ENCODE measurements at places on chromosomes 2 and 18. TPM values are rescaled to one million over a fixed set of nuclear protein-coding genes. Genes with fewer than 3 reads are reported as not detected.
A peak's percentile ranks its signal among the peaks of the same experiment; 100 is the strongest.

EMILIN1 gene
- 13.8 TPM for total RNA-seq

FSHR gene
- not detected for total RNA-seq

ANKRD36B gene
- total RNA-seq, result 112 TPM

LTBP1 gene
- 11.2 TPM for total RNA-seq

POMC gene
- total RNA-seq, result 9.0 TPM

CCDC178 gene
- not detected for total RNA-seq

TSHZ1 gene
- total RNA-seq, result 24.5 TPM

SERPINB3 gene
- total RNA-seq, result 30.1 TPM

RGPD5 gene
- total RNA-seq, result 33.3 TPM

SAG gene
- not detected for total RNA-seq

CRYGD gene
- total RNA-seq, result not detected

LYG2 gene
- not detected for total RNA-seq

TMEM18 gene
- 20.4 TPM for total RNA-seq

GRCh38 chr2:215900203-215900611, 113.1 kb downstream of the MREG start:
- H3K27me3 ChIP-seq, result no peaks in the 10 kb centered on the region
- H3K4me1 ChIP-seq, result peaks cover 12% of the 10 kb centered on the region
- DNase-seq, result peak; percentile 69
- no peak overlapping the region for H3K4me3 ChIP-seq
- no peaks in the 10 kb centered on the region for H3K36me3 ChIP-seq

- H3K4me3 ChIP-seq, result peak within 1 kb of the TSS; percentile 89
- no peaks in the 10 kb centered on the region for H3K27me3 ChIP-seq
- DNase-seq, result peak; percentile 94
- H3K27ac ChIP-seq, result peak within 1 kb of the TSS; percentile 95
Measured at GRCh38 chr2:61888267-61889055, at the start of gene CCT4. Gene CCT4, minus strand, starts transcription at chr2:61888656. Its CDS starts 149 bp downstream, at chr2:61888507.

- DNase-seq, result no peak
- H3K27ac ChIP-seq, result no peak overlapping the region
- no peak overlapping the region for H3K4me3 ChIP-seq
- peaks cover 21% of the 10 kb centered on the region for H3K36me3 ChIP-seq
Measured at GRCh38 chr2:71082402-71083252, 14.2 kb downstream of the NAGK start.

- H3K4me1 ChIP-seq, result peaks cover 59% of the 10 kb centered on the region
- no peaks in the 10 kb centered on the region for H3K27me3 ChIP-seq
- no peak overlapping the region for H3K4me3 ChIP-seq
- H3K36me3 ChIP-seq, result no peaks in the 10 kb centered on the region
- no peak for DNase-seq
- H3K27ac ChIP-seq, result peak overlapping the region; percentile 90
Measured at GRCh38 chr2:109692013-109692743, 78.0 kb downstream of the SOWAHC start.

DNA sequence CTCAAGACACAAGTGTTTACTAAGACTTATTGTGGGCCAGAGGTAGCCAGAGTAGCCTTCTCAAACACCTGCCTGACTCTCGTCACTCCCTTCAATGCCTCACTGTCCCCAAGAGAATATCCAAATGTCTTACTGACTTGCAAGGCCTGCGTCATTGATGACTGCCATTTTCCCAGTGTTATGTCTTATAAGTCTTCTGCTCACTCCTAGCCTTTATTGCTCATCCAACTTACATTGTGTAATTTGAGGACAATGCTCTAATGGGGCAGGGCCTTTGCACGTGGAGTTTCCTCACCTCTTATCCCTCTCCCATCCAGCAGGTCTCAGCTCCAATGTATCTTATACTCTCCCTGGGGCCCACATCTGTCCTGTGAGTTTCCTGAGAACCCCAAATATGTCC, 10.1 kb upstream of the CD226 start:
- no peak for DNase-seq
- no peaks in the 10 kb centered on the region for H3K36me3 ChIP-seq
- H3K4me1 ChIP-seq, result no peaks in the 10 kb centered on the region
- H3K4me3 ChIP-seq, result no peak overlapping the region
- no peak overlapping the region for H3K27ac ChIP-seq

DNA sequence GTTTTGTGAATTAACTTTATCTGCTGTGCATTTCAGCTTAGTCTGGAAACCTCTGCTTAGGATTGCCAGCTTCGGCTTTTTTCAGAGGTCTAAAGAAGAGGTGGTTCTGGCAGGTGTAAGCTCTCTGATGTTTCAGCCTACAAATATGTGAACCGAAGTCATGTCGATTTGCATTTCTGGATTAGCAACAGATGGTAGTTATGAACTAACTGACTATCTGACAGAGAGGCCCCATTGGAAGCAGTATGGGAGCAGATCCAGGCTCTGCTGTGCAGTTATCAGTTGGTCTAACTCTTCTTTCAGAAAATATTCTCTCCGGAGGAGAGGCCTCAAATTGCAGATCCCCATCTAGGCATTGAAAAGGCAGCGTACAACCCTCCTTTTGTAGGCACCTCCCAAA, 32.7 kb upstream of the SPRED2 start:
- no peak overlapping the region for H3K27ac ChIP-seq
- H3K4me1 ChIP-seq, result peaks cover 10% of the 10 kb centered on the region
- H3K4me3 ChIP-seq, result no peak overlapping the region
- H3K36me3 ChIP-seq, result no peaks in the 10 kb centered on the region
- no peaks in the 10 kb centered on the region for H3K27me3 ChIP-seq

DNA sequence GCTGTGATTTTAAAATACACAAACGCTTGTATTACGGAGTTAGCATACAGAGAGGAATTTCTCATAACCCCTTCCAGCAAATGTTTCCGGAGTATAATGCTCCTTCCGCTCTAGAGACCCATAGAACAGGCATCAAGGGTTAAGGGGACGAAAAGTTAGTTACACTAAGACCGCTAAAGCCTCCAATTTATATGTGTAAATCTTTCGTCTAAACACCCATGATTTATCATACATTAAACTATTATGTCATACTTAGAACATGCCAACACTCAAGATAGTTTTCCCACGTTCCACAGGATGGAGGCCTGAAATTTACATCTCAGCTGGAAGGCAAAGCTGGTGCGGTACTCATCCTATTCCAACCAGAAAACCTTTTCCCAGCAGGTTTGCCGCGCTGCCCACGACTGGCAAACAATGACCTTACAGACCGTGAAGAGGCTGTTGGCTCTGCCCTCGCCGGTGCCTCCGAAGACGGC, 650 bp downstream of the ORMDL1 start:
- H3K27ac ChIP-seq, result peak overlapping the region; percentile 95
- peak overlapping the region; percentile 73 for H3K4me3 ChIP-seq
- no peaks in the 10 kb centered on the region for H3K27me3 ChIP-seq
- peaks cover 26% of the 10 kb centered on the region for H3K36me3 ChIP-seq
- H3K4me1 ChIP-seq, result peaks cover 37% of the 10 kb centered on the region
- DNase-seq, result no peak

DNA sequence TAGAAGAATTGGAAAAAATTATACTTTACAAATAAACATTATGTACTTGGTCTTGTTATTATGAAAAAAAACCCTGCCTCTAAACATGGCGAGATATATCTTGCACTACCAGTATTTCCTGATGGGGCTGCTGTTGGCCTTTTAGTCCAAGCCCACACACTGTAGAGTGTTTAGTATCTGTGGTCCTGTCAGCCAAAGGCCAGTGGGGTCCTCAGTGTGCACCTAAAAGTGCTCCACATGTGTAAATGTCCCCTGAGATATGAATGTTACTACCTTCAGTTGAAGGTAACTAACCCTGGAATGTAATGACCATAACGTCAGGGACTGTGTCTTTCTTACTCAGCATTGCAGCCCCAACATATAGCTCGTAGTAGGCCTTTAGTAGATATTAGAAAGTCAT, 71.1 kb upstream of the HK2 start:
- H3K27me3 ChIP-seq, result no peaks in the 10 kb centered on the region
- DNase-seq, result no peak
- no peak overlapping the region for H3K27ac ChIP-seq
- no peaks in the 10 kb centered on the region for H3K36me3 ChIP-seq
- H3K4me3 ChIP-seq, result no peak overlapping the region

DNA sequence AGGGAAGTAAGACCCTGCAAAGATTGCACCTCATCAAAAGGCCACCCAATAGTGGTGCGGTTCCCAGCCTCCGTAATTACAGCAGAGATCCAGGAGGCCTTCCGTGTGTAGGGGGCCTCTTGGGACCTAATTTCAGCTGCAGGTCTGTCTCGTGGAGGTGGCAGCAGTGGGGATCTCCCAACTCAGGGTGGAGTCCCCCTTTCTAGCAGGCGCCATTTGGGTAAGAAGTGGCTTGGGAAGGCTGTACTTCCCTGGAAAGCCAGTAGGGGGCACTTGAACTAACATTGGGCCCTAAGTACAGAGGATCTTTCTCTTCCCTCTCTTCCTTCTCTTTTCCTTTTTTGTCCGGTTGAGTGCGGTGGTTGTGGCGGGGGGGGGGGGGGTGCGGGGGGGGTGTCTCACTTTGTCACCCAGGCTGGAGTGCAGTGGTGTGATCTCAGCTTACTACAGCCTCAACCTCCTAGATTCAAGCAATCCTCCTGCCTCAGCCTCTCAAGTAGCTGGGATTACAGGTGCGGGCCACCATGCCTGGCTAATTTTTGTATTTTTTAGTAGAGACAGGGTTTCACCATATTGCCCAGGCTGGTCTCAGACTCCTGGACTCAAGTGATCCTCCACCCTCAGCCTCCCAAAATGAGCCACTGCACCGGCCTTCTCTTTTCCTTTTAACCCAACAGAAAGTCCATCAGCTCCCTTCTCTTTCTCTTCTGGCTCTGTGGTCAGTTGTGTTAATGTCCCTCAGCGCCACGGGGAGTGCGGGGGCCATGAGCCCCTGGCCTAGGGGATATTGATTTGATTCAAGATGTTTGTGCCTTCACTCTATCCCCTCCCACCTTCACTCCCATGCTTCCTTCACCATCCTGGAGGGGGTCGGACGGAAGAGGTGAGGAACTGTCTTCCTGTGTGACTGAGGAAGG, 32.0 kb downstream of the CENPO start:
- DNase-seq, result no peak
- H3K4me3 ChIP-seq, result no peak overlapping the region
- H3K36me3 ChIP-seq, result peaks cover 30% of the 10 kb centered on the region
- no peaks in the 10 kb centered on the region for H3K27me3 ChIP-seq

DNA sequence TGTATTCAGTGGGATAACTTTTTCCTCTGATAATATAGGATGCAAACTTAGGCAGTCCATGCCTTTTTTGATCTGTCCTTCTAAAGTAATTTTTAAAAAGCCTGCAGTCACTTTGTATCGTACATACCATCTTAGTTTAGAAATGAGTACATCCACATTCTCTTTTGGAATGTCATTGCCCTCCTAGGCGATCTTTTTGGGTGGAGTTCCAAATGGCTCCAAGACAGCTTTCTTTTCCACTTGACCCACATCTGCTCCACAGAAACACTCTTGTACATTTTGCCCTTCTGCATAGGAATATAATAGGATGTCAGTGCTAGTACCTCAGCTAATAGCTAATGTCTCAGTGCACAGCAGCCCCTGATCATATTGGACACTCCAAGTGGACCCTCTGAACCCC, 21.8 kb upstream of the HTR2B start:
- peaks cover 25% of the 10 kb centered on the region for H3K36me3 ChIP-seq
- H3K4me3 ChIP-seq, result no peak overlapping the region
- H3K4me1 ChIP-seq, result no peaks in the 10 kb centered on the region
- H3K27me3 ChIP-seq, result no peaks in the 10 kb centered on the region
- DNase-seq, result no peak
- H3K27ac ChIP-seq, result no peak overlapping the region

DNA sequence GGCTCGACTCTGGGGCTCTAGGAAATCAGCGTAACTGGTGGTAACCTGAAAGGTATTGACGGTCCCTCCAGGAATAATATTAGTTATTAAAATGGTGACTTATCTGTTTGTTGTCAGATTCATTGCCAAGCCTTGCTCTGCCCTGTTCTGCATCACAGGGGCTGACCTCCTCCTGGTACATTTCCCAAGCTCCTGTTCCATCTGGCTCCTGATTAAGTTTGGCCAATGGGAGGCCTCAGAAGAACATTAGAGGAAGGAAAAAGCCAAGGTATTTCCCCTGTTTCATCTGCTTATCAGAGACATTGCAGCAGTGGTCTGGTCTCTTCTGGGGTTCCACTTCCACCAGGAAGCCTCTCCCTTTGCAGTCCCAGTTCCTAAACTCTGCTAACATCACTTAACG, 527.0 kb downstream of the TNS1 start:
- H3K4me1 ChIP-seq, result no peaks in the 10 kb centered on the region
- no peak for DNase-seq
- H3K4me3 ChIP-seq, result no peak overlapping the region
- no peaks in the 10 kb centered on the region for H3K27me3 ChIP-seq
- no peaks in the 10 kb centered on the region for H3K36me3 ChIP-seq

GRCh38 chr2:200367155-200367554, 60.7 kb downstream of the SPATS2L start:
- no peaks in the 10 kb centered on the region for H3K36me3 ChIP-seq
- H3K4me3 ChIP-seq, result no peak overlapping the region
- no peak for DNase-seq
- H3K27ac ChIP-seq, result no peak overlapping the region
- no peaks in the 10 kb centered on the region for H3K27me3 ChIP-seq

- H3K4me1 ChIP-seq, result no peaks in the 10 kb centered on the region
- H3K27ac ChIP-seq, result no peak overlapping the region
- DNase-seq, result no peak
- H3K4me3 ChIP-seq, result no peak overlapping the region
- no peaks in the 10 kb centered on the region for H3K36me3 ChIP-seq
- no peaks in the 10 kb centered on the region for H3K27me3 ChIP-seq
Measured at GRCh38 chr18:53937037-53937436, 287.4 kb downstream of the MBD2 start.

- H3K27me3 ChIP-seq, result no peaks in the 10 kb centered on the region
- H3K36me3 ChIP-seq, result no peaks in the 10 kb centered on the region
- no peak for DNase-seq
- peak overlapping the region; percentile 25 for H3K4me3 ChIP-seq
Measured at GRCh38 chr2:25521665-25522387, 151.6 kb downstream of the DTNB start.

GRCh38 chr2:199019898-199020507, 437.7 kb downstream of the SATB2 start:
- H3K27me3 ChIP-seq, result no peaks in the 10 kb centered on the region
- no peak overlapping the region for H3K27ac ChIP-seq
- DNase-seq, result no peak
- no peaks in the 10 kb centered on the region for H3K36me3 ChIP-seq
- H3K4me1 ChIP-seq, result no peaks in the 10 kb centered on the region

- peaks cover 15% of the 10 kb centered on the region for H3K4me1 ChIP-seq
- no peak overlapping the region for H3K27ac ChIP-seq
- H3K36me3 ChIP-seq, result no peaks in the 10 kb centered on the region
- no peak overlapping the region for H3K4me3 ChIP-seq
Measured at GRCh38 chr2:173119069-173119807, 43.6 kb downstream of the MAP3K20 start.
